ENCODE measurements at places on chromosomes 4 and X.

DNA sequence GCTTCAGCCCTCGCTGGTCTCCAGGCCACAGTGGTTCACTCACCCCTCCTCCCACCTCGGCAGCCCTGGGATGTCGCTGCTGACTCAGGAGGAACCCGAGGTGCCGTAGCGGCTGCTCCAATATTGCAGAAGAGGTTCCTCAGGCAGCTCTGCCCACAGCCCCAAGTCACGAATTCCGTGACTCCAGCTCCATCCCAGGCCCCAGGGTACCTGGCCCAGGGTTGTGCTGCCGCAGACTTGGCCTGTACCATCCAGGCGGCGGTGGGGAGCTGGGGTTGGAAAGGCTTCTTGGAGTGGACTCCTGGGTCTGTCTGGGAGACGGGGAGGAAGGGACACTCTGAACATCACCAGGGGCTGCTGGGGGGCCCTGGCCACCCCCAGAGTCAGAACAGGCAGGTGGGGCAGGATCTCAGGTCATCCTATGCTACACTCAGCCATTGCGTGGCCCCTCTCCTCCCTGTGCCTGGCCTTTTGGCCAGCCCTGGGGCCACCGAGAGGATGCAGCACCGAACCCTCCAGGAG, 728 bp upstream of the HGFAC start:
- DNase-seq = no peak

GRCh38 chrX:5991393-5991792, 237.3 kb downstream of the NLGN4X start:
- DNase-seq = no peak

- DNase-seq = no peak
These were observed 585.1 kb upstream of the FRG1 start for GRCh38 chr4:189355590-189355989.

- DNase-seq = no peak
These were observed 8.3 kb downstream of the GPR82 start for GRCh38 chrX:41732260-41732659.

DNA sequence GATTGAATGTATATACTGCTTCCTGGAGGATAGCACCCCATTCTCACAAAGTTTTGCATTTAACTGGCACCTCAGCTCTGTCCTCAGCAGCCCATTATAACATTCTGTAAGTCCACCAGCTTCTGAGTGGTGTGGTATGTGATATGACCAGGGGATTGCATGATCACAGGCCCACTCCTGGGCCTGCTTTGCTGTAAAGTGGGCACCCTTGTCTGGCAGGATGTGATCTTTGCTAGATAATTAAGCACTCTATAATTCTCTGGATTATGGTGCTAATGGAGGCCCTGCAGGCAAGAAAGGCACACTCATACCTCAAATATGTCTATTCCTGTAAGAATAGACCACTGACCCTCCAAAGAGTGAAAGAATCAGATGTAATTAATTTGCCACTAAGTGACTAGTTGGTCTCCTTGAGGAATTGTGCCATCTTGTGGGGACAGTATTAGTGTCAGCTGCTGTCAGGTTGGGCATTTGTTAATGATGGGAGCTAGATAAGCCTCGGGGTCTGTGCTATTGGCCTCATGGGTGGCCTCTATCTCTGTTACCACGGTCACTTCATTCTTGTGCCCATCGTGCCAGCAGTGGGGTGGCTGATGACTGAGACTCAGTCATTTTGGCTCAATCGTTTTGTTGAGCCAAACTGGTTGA, 2.2 kb upstream of the CFI start:
- DNase-seq = no peak

DNA sequence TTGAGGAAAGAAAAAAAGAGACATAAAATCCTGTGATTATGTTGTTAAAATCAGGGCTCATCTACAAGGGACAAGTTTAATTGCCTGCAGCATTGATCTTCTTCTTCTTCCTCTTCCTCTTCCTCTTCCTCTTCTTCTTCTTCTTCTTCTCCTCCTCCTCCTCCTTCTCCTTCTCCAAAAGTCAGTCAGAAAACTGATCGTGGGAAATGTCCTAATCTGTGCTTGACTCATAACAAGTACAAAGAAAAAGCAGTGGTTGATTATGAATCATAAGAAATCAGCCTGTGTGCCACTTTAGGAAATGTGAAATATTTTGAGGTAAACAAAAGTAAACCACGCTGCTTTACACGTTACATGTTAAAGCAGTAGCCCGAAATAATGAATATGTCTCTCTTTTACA, 2.7 kb upstream of the ATP10D start:
- DNase-seq = no peak

- no peak for DNase-seq
These were observed 82.3 kb downstream of the PRSS12 start for GRCh38 chr4:118270492-118270891.

- DNase-seq = no peak
These were observed 25.9 kb downstream of the HOPX start for GRCh38 chr4:56655209-56655626.

GRCh38 chrX:45422216-45422925, 221.7 kb upstream of the DIPK2B start:
- DNase-seq = no peak

DNA sequence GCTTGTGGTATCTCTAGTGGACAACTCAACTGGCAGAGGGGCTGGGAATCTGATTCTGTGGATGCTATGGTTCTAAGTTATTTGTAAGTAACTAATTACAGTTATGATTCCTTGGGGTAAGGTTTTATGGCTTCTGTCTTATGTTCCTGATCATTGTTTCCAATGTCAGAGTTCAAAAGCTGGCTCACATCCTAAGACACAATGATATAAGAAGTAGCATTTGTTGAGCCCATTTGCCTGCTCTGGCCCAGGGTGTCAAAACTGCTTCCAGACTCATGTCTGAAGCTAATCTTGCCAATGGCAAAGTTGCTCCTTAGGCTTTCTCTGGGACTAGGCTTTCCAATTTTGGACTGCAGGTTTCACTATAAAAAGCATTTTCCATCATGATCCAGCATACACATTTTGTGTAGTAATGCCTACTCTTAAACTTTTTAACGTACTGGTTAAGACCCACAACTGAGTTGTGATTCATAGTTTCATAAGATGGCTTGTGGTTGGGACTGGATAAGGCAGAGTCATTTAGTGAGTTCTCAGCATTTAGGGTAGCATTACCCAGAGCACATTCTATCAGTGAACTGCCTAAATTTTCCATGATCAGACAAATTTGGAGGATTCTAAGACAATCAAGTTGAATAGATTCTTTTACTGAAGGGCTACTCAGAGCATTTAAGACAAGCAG, 50.0 kb downstream of the CCNI start:
- no peak for DNase-seq

DNA sequence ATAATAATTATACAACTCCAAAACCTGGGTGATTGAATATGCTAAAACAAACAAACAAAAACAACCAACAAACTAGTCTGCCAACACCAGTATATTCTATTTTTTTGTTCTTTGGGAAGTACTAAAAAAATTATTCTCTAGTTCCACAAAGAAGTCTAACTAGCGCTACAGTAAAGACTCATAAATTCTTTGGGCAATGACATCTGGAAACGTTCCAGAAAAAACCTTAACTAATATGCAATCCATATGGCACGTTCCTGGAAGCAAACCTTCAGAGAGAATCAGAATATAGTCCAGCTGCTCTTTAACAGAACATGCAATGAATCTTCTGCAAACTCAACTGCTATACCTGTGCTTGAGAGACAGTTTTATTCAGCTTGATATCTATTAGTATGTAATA, 500.1 kb downstream of the TRAM1L1 start:
- DNase-seq = no peak

DNA sequence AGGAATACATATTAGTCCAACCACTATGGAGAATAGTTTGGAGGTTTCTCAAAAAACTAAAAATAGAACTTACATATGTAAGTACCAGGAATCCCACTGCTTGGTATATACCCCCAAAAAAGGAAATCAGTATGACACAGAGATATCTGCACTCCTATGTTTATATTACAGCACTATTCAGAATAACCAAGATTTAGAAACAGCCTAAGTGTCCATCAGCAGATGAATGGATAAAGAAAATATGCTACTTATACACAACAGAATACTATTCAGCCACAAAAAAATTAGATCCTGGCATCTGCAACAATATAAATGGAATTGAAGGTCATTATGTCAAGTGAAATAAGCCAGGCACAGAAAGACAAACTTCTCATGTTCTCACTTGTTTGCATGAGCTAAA, 27.5 kb upstream of the ABCG2 start:
- DNase-seq = no peak

GRCh38 chr4:7173841-7174449, 18.4 kb upstream of the SORCS2 start:
- DNase-seq = no peak

- no peak for DNase-seq
These were observed 38.2 kb downstream of the NHS start for GRCh38 chrX:17413228-17413627.

DNA sequence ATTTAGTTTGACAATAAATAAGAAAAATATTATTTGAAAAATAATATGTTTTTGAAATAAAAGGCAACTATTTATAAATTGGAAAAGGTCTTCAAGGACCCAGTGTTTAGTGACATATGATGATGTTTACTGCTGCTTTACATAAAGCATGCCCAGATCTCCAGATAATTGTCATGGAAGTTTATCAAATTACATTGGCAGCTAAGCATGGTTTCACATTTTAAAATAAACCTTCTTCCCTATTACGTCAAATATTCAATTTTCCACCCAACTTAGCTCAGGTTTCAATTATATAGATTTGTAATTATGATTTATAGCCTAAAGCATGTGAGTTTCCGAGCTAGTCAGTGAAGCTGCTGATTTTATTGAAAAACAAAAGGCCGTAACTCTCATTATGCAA, 417.2 kb downstream of the CFAP47 start:
- DNase-seq = no peak

- DNase-seq = no peak
These were observed 103.7 kb downstream of the CRLF2 start for GRCh38 chrX:1108501-1109445.

DNA sequence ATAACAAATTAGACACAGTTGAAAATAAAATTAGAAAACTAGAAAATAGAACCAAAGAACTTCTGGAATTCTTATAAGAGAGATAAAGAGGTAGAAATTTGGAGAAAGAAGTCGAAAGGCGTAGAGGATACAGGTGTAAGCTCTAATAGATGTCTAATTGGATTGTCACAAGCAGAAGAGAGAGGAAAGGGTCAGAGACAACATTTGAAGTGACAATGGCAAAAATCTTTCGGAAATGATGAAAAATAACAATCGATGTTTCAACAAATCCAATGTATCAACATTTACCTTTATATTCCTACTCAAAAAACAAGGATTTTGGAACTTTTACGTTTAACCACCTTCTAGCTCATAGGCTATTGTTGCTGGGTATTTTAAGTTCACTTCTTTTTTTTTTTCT, 3.8 kb downstream of the CXCL8 start:
- DNase-seq = no peak

GRCh38 chr4:1684506-1685234, 557 bp upstream of the FAM53A start:
- no peak for DNase-seq

DNA sequence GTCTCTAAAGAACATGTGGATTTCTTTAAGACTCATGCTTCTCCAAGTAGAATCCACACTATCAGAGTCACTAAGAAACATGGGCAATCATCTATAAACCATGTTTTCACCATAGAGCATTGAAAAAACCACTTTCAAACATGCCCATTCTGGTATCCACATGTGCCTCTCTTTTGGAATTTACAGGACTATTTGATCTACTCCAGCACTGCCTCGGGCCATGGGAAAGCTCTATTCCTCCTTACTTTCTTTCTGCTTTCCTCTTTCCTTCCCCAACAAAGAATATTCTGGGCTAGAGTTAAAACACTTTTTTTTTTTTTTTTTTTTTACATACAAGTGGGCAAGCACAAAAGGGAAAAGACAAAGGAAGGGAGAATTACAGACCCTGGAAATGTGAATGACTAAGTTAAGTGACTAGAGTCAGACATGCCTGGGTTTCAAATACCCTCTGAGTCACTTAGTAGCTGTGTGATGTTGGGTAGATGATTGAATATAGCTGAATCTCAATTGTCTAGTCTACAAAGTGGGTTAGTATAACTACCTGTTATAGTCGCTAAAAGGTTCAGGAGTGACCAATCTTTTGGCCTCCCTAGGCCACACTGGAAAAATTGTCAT, 847.7 kb upstream of the INTU start:
- no peak for DNase-seq

DNA sequence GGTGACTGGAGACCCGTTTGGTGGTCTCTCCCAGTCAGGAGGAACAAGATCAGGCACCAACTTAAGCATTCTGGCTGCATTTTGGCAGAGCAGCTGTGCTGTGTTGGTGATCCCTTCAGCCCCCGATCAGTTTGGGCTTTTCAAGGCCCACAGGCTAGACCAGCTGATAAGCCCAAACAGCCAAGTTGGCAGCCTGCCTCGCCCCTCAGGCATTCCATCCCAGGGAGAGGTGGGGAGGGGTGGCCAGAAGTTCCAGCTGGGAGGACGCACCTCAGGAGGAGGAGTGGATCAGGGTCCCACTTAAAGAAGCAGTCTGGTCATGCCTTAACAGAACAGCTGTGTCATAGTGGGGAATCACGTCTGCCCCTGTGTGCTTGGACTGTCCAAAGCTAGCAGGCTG, 105.8 kb downstream of the CHIC1 start:
- no peak for DNase-seq

- no peak for DNase-seq
These were observed 115.8 kb upstream of the FAT4 start for GRCh38 chr4:125198916-125199315.

DNA sequence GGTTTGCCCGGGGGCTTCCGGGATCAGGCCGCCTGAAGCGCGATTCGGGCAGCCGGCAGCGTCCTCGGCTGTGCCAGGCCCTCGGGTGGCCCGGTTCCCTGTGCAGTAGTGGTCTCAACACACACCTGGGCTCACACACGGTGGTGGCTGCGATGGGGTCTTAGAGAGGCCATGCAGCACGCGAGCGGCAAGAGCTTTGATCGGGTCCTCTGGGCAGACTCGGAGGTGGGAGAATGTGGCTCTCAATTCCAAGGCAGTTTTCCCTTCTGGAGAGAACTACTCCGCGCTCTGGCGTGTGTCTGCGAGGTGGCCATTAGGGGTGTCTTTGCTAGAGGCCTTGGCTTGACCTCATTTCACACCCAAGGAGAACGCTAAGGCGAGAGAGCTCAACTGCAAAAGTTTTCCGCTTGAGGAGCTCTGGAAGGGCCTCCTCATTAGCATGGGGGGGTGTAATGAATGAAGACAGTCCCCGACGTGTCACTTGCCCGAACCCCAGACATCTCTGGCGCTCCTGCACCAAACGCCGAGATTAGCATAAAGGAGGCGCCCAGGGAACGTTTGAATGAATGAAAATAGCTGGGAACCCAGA, 771 bp upstream of the RBPJ start:
- DNase-seq = no peak

DNA sequence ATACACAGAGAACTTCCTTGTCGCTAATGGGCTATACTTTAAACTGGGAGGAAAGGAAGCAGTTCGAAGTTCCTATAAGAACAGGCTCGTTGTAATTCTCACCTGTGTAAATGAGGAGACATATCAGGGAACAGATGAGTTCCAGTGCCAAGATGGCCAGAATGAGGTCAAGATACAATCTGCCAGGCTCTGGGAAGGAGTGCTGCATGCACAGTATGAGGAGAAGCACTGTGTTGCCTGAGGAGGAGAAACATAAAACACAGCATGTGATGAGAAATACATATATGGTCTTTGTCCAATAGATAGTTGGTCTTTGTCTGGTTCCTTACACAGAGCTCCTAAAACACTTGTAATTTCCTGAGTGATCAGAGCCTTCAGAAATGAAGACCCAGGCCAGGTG, 24.3 kb downstream of the TMEM192 start:
- DNase-seq = no peak

GRCh38 chr4:96009427-96010119, 169.7 kb downstream of the PDHA2 start:
- DNase-seq = no peak
